ENCODE measurements at places on chromosomes 2 and 18. TPM values are rescaled to one million over a fixed set of nuclear protein-coding genes. Genes with fewer than 3 reads are reported as not detected.

The MC2R gene
- not detected for total RNA-seq

The LHCGR gene
- not detected for total RNA-seq

The HNRNPLL gene
- 46.9 TPM for total RNA-seq

DNA sequence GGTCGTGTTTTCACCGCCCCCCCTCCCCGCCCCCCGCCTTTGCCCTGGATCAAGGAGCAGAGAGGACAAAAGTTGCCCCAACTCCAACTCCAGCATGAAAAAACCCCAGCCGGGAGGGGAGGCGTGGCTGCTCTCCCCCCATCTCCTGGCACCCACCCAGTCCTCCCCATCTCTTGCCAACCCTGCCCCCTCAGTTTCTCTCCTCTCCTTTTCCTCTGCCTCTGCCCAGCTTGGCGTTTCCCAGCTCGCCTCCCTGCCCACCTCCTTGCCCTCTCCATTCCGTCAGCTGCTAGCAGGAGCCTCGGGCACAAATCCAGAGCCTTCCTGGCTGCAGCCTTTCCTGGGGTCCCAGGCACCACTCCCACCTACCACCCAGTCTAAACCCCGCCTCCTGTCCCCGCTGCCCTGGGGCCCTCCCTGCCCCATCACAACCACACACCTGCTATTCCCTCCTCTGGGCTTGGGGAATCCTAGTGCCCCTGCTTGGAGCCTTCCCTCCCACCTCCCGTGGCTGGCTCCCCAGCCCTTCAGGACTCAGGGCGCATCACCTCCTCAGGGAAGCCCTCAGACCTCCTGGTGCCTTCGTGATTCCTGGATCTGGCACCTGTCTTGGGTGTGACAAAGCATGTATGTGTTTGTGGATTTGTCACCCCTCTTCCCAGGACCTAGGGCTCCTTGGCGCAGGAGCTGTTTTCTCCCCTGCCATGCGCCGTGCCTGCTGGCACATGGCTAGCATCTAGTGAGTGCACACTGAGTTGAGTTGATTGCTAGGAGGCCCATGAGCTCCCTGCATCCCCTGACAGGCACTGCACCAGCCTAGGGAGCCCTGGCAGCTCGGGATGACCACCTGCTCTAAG is 209.1 kb downstream of the TFCP2L1 start:
- peak; percentile 62 for DNase-seq

DNA sequence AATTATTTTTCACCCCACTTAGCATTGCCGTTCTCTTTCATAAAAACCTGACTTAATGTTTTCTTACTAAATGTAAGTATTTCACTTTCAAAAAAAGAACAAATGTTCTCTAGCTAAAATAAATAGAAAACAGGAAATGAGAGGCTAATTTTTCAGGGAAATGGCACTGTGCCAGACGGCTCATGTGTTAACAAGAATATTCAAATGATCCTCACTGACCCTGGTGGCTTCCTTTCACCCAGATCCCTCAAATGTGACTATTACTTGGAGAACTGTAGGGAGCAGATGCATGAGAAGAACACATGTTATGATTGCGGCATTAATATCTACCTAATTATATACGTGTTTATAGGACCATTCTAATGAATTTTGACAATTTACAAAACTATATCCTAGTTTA is 827.7 kb downstream of the SOCS6 start:
- DNase-seq, result no peak

DNA sequence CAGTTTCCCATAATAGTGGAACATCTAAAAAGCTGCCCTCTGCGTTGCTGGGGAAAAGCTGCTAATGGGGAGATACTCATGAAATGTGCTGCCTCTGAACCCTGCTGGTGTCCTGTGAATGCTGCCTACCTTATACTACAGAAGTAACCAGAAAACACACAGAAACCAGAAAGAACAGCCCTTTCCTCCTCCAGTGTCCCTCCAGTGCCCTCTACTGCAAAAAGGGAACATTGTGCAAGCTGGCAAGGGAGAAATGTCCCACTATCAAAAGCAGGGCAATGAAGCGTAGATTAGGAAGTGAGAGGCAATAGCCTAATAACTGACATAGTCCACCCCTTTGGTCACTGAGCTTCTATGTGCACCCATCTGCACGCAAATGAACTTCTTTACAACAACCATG is 162.7 kb upstream of the ETAA1 start:
- no peak for DNase-seq

- no peak for DNase-seq
Observed at GRCh38 chr2:30684516-30684915, 122.7 kb downstream of the CAPN13 start.

DNA sequence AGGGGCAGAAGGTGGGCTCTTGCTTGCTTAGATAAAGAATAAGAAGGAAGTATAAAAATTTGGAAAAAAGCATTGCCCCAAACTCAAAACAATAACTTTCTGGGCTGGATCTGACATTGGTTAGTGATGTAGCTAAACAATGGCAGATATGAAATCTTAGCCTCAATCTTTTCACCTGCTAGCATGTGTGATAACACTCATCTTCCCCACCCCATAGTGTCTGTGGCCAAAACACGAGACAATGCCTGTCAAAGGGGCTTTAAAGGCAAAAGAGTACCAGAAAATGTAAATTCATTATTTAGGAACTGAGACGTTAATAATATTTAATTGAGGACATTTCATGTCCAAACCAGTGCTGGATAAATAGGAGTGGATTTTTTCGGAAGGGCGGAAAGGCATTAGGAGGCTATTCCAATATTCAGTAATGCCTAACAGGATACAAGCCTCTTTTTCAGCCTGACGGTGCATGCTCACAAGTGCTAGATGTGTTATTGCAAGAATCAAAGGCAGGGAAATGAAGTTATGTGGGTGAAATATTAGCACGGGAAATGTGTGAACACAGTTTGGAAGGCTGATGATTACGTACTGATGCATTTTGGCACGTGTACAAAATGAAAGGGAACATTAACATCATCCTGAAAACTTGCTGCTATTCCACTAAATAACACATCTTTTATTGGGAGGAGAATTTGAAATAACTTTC is 395.7 kb downstream of the GALR1 start:
- DNase-seq, result no peak

DNA sequence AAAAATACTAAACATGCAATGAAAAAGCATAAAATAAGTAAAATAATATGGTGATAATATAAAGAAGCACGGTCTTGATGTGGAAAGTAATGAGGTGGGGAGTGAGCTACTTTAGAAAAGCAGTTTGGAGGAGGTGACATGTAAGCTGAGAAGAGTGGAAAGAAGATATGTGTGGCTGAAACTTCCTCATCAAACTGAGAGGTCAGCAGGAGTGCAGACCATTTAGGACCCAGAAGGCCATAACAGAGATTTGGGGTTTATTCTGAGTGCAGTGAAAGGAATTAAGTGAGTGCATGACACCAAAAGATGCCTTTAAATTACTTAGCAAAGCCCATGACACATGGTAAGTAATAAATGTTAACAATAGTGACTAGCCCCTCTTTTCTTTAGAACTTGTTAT is 24.4 kb upstream of the TMEM182 start:
- no peak for DNase-seq

DNA sequence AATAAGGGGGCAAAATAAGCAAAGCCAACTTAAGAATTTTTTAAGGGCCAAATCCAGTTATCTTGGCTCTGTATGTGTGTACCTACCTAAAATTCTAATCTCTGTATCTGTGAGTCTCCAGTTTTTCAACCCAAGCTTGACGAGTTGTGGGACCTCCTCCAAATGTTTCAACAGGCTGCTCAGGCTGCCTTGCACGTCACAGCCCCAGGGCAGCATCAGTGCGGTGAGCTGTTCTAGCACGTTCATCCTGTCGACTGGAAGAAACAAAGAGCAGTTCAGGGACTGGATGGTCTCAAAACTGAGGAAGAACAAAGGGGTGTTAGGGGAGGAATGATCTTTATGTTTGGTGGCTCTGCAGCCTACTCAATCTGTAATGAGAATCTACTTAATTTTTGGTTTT is 29.4 kb downstream of the NLRC4 start:
- no peak for DNase-seq

DNA sequence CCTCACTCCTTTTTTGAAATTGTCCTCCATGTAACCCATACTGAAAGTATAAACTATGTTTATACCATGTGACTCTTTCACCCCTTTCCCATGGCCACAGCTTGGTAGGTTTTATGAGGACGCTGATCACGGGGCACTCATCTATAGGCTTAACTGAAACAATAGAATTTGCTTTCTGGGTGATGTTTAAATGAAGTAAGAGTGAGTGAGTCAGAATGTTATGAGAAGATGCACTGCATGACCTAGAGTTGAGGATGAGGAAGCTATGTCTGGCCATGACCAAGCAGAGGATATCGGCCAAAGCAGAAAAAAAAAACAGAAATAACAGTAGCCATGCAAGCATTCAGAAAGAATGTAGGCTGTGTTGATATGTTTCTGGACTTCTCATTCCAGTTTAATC is 34.9 kb downstream of the SCN1A start:
- DNase-seq, result no peak

DNA sequence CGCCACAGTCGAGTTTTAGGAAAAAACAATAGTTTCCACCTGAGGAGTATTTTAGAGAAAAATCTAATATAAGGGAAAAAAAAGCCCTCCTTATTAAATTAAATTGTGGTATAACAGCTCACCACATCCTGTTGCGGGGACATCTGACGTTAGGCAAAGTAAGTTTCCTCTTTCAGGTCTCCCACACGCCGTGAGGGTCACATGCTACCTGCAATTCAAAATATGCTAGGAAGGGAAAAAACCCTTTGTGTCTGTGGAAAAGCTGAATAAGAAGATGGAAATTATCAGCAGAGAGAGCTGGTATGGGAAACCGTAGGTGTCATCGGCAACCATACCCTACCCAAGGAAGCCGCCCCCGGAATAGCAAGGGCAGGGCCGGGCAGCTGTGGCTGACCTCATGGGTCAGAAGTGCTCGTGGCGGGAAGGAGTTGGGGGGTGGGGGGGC is 128.0 kb downstream of the NFATC1 start:
- DNase-seq, result no peak

GRCh38 chr2:217617616-217618022 is 385.2 kb downstream of the TNS1 start:
- no peak for DNase-seq

DNA sequence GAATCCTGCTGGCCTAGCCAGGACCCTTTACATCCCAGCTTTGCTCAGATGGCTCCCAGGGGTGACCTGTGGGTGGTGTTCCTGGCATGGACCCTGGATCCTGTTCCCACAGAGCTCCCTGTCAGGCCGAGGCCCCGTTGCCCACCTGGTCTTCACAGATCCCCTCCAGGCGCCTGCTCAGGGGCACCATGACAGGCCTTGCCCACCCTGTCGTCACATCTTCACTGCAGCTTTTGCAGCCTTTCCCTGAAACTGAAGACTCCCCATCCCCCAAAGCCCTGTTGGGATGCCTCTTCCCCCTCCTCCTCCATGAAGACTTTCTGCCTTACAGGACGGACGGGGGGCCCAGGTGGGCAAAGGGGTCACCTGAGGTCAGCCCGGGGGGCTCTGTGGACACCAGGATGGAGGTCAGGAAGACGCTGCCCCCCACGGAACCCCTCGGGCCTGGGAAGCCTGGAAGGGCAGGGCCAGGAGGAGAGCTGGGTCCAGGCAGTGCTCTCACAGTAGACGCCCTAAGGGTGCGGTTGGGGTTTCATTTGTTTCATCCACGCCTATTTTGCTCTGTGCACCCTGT is 13.0 kb upstream of the KIF1A start:
- no peak for DNase-seq

Data from Daoy (cell line).